Peyer's patch (tissue), 4 donors: ENCODE measurements at places on chromosomes 2 and 18. TPM values are rescaled to one million over a fixed set of nuclear protein-coding genes. Genes with fewer than 3 reads are reported as not detected.

CLK1 gene
- 119 TPM for total RNA-seq

DNA sequence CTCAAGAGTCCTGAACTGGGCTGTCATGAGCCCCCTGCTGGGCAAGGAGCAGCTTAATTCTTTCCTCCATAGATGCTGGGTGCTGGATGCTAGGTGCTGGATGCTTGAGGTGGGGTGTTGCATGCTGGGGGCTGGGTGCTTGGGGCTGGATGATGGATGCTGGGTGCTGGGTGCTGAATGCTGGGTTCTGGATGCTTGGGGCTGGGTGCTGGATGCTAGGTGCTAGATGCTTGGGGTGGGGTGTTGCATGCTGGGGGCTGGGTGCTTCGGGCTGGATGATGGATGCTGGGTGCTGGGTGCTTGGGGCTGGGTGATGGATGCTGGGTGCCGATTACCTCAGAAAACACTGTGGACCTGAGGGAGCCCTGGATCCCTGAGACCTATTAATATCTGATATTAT is 837.7 kb downstream of the GALR1 start:
- no peaks in the 10 kb centered on the region for H3K4me1 ChIP-seq
- no peaks in the 10 kb centered on the region for H3K27me3 ChIP-seq
- DNase-seq = no peak

DNA sequence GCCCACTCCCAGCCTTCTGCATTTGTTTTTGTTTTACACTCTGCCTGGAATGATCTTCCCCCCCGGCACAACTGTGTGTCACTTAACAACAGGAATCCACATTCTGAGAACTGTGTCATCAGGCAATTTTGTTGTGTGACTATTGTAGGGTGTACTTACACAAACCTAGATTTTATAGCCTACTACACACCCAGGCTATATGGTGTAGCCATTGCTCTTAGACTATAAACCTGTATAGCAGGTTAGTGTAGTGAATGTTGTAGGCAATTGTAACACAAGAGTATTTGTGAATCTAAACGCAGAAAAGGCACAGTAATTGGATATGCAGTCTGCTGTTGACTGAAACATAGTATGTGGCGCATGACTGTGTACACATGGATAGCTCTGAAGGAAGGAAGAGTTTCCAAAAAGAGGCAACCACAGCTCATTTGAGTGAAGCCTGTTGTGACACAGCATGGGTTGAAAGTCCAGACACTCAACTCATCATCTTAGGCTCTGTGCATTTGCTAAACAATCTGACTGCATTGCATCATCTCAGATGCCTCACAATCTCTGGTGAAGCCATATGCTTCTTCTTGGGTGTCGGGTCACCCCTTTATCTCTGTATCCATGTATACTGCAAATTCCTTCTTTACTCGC is 506.6 kb upstream of the SPHKAP start:
- DNase-seq = no peak
- no peak overlapping the region for H3K27ac ChIP-seq
- no peaks in the 10 kb centered on the region for H3K27me3 ChIP-seq
- H3K36me3 ChIP-seq = no peaks in the 10 kb centered on the region
- no peaks in the 10 kb centered on the region for H3K4me1 ChIP-seq

RAB17 gene
- total RNA-seq = 66.0 TPM

SLC16A14 gene
- not detected for total RNA-seq

DNA sequence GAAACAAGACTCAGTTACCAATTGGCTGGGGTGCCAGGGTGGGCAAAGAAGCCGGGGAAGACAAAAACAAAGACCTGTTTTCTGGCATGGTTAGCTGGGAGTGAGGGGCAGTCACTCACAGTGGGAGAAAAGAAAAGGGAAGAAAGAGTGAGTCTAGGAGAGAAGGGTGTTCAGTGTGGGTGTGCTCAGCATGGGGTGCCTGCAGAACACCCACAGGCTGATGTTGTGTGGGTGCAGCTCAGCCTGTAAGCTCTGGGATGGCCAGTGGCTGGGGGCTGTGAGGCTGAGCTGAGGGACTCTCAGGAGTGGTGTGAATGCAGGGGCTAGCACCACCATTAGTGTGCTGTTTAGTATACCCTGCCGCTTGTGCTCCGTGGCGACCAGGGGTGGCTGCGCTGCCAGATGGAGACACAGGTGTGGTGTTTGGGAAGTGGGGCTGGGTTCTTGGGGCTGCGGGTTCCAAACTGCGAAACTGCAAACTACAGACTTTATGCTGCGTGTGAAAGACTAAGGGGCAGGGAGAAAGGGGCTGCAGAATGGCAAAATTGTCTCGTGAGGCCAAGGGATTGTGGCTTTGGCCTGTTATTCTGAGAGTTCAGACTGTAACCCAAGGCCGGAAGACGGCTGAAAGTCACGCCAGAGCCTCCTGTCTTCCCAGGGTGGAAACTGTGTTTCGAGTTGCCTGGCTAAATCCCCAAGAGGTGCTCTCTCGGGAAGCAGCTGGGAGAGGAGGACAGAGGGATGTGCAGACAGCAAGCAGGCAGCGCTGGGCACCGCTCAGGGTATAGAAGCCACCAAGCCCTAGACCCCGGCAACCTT is 156.3 kb downstream of the TTC32 start:
- no peaks in the 10 kb centered on the region for H3K27me3 ChIP-seq
- no peaks in the 10 kb centered on the region for H3K36me3 ChIP-seq
- H3K4me1 ChIP-seq = no peaks in the 10 kb centered on the region
- no peak overlapping the region for H3K4me3 ChIP-seq
- DNase-seq = no peak

DNA sequence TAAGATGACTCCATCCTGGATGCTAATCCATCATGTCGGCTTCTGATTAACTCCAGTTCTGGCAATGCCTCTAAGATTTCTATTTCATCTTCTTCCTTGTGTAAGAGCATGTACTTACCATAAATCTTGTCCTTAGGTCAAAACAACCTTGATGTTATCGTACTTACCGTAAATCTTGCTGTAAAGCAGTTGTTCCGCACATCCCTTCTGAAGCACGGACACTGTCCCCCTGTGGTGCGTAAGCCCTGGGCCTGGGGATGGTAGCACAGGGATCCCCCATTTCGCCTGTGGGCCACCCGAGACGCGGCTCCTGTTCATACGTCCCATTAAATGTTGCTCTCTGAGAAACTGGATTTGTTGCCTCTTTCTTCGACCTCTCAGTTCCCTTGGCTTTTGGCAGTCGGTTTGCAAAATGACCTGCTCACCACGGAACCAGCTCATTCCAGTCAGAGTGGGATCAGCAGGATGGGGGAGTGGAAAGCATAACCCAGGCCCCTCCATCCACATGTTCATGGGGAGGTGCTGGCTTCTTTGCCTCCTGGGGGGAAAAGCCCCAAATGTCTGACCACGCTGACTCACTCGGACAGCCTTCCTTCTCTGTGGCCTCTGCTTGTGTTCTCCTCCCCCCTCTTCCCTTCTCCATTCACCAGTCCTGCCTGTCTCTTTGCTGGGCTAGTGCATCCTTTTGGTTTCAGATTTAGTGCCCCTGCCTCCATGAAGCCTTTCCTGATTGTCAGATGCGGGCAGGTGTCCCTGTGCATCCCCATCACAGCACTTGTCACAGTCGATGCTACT is 49.9 kb downstream of the RAB31 start:
- H3K27me3 ChIP-seq = no peaks in the 10 kb centered on the region
- no peaks in the 10 kb centered on the region for H3K36me3 ChIP-seq
- no peaks in the 10 kb centered on the region for H3K4me1 ChIP-seq
- no peak overlapping the region for H3K27ac ChIP-seq

GRCh38 chr2:235951493-235951892 is 216.7 kb downstream of the GBX2 start:
- no peak overlapping the region for H3K4me3 ChIP-seq
- no peaks in the 10 kb centered on the region for H3K27me3 ChIP-seq
- H3K36me3 ChIP-seq = no peaks in the 10 kb centered on the region
- no peak for DNase-seq
- H3K27ac ChIP-seq = no peak overlapping the region
